Activated effector memory CD4-positive, alpha-beta T cell treated with anti-CD3 and anti-CD28 coated beads, Interleukin-2, amount 50 U/mL, for 16 hours (primary cell): ENCODE measurements at places on chromosomes 12 and 14.

- no peak for DNase-seq
Measured at GRCh38 chr14:94536836-94537235, 24.4 kb upstream of the SERPINA4 start.

DNA sequence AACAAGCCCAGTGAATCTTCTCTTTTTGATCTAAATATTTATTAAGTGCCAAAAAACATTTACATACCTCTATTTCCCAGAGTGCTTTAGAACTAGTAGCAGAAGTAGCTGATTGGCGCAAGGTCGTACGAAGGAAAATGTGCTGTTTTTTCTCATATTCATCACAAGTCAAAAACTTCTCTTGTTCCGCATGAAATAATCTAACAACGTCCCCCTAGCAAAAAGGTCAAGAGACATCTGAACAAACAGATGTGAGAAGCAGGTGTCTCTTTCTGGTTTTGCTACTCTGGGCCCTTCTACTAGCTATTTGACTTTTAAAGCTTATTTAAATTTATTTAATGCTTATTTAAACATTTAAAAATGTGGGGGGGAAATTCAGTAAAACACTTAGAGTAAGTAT is 117.8 kb downstream of the ITPR2 start:
- no peak for DNase-seq

DNA sequence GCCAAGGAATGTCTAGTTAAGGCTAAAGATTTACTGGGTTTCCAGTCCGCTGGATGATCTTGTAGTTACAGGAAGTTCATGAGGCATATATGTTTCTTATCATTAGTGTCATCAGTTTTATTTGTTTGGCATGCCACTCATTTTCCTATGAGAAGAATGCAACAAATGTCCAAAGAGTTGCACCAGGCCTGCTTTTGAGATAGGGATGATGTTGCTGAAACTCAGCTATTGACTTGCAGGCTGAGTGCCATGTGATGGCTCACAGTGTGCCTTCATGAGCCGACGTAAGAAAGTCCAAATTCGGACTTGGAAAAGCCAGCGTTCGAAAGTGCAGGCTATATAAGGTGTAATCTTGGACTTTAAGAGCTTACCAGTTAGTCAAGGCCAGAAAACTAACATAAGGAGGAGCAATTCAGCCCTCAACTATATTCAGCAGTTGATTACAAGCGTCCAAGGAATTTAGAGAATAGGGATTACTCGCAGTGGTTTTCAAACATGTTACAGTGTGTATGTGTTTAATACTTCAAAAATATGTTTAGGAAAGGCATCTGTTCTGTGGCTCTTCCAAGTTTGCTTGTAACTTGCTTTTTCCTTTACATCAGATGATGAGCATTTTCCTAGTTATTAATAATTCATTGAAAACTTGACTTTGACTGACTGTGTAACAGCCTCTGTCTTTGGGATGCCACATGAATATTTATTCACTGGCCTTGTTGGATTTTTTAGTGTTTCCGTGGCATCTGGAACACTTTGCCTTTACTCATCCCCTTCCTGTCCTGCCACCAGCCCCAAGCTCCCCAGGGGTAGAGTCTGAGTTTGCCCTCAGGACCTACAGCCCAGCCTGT is 101.3 kb downstream of the LGMN start:
- no peak for DNase-seq

- DNase-seq = no peak
Measured at GRCh38 chr14:92710001-92710341, 38.5 kb downstream of the LGMN start.

- no peak for DNase-seq
Measured at GRCh38 chr14:61661471-61662400, 33.6 kb upstream of the HIF1A start.
